ENCODE measurements at places on chromosomes 2 and 18.

GRCh38 chr2:115160531-115161080 is 718.2 kb downstream of the DPP10 start:
- DNase-seq, result no peak

- DNase-seq, result no peak
Measured at GRCh38 chr18:21998486-21998885, 170.9 kb upstream of the GATA6 start.

DNA sequence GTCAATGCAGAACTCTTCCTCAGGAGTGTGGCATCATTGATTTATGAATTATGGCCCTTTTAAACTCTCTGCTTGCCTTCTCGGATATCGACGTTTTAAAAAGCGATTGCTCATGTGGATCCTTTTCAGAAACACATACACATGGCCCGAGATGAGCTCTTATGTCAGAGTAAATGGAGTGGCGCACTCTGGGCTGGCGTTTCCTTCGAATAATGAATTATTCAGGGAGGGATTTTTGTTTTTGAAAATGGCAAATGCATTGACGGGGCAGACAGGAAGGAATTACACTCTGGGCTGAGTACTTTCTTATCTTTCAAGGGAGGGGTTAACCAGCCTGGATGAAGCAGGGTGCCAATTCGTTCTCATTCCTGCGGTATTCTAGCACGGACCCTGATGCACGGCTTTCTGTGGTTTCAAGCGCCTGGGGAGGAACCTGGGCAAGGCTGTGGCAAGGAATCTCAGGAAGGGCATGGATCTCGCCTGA is 142.7 kb downstream of the PRKCE start:
- DNase-seq, result no peak

DNA sequence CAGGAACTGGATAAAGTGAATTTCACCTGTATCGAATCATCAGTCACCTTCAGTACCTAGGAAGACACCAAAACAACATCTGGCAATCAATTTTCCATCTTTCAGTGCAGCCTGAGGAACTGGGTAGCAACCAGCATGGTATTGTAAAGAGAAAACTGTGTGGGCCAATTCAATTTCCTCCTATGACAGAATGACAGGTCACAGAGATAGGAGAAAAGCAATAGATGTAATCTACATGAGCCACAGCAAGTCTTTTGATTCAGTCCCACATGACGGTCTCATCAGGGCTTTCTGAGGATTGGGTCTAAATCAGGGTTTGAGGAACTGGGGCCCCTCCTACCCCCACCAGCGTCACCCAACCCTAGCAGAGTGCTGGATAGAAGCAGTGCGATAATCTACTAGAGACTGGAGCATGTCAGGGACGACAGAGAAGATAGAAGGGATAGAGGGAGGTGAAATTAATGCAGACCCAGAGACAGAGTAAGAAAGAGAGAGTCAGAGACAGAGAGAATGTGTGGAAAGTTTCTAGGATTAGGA is 268.7 kb downstream of the LRRTM1 start:
- DNase-seq, result no peak

DNA sequence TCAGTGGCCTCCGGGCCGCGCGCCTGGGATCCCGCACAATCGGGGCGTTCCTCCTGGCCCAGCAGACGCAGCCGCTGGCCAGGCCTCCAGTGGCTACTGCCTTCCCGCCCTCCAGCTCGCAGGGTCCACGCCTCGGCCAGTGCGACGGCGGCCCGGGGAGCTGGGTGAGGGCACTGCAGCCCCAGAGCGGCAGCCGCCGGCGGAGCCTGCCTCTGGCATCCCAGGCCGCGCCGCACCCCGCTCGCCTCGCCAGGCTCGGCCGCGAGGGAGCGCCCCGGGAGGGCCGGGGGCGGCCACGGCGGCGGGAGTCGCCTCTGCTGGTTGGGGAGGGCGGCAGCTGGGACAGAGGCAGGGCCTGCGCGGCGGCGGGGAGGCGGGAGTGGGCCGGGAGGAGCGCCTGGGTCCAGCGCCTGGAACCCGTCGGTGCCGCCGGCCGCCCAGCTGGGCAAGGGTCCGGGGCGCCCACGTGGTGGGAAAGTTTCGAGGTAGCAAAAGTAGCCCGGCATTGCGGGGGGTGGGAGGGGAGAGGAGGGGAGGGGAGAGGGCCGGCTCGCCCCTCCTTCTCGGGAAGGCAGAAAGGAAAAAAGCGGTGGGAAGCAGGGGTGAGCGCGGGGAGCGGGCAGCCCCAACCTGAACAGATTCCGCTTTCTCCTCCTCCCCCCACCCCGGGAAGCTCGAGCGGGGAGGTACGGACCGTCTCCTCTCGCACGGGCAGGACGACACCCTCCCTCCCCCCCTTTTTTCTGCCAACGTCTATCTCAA is 1.5 kb upstream of the INHBB start:
- no peak for DNase-seq

DNA sequence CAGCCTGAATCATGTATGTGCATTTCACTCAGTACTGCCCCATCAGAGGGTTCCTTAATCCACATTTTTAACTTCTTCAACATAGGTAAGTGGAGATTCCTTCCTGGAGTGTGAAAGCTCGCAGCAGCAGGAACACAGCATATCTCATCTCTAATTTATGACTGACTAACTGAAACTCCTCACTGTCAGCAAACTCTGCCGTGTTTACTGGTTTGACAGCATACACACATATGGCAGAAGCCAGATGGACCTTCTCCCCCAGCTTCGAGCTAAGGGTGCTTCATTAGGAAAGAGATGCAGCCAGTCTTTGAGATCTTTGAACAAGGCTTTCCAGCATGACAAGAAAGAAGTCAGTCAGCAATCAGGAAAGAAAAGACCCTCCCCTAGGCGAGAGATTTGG is 200.3 kb upstream of the ACVR2A start:
- no peak for DNase-seq

DNA sequence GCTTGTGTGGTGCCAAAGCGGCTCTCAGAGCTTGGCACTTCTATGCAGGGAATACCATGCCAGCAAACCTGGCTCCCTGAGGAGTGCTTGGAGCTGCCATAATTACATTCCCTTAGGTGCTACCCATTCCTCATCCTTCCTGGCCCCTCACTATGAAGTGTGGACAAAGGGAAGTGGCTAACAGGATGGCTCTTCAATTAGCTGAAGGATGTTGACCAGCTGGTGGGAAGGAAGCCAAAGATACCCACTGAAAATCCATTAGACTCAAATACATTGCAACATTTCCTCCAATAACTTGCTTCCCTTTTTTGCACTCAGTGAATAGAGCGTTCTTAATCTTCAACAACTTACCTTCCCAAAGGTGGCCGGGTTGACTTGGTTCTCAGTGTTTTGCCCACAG is 8.5 kb downstream of the RFX8 start:
- no peak for DNase-seq

DNA sequence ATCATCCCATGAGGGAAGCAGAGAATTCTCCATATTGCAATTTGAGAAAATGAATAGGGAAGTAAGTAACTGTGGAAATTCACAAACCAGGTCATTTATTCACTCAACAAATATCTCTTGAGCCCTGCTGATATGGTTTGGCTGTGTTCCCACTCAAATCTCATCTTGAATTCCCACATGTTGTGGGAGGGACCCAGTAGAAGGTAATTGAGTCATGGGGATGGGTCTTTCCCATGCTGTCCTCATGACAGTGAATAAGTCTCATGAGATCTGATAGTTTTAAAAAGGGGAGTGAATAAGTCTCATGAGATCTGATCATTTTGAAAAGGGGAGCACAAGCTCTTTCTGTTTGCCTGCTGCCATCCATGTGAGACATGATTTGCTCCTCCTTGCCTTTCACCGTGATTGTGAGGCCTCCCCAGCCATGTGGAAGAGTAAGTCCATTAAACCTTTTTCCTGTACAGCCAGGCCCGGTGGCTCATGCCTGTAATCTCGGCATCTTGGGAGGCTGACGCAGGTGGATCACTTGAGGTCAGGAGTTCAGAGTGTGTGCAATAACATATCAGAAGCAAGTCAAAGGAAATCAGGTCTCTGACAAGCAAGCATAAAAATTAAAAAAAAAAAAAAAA is 193.2 kb downstream of the NDUFA10 start:
- DNase-seq, result no peak

GRCh38 chr2:1655461-1655860 is 88.9 kb downstream of the PXDN start:
- DNase-seq, result no peak

DNA sequence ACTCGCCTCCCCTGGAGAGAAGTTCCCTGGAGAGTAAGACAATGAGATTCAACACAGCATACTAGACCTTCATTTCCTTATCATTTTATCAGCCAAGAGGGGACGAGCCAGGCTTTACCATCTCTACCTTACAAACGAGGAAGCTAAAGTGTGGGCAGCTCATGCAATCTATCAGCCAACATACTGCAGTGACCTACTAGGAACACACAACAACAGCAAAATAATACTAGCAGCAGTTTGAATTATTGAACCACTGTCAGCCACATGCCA is 60.0 kb upstream of the TEX51 start:
- DNase-seq, result no peak

DNA sequence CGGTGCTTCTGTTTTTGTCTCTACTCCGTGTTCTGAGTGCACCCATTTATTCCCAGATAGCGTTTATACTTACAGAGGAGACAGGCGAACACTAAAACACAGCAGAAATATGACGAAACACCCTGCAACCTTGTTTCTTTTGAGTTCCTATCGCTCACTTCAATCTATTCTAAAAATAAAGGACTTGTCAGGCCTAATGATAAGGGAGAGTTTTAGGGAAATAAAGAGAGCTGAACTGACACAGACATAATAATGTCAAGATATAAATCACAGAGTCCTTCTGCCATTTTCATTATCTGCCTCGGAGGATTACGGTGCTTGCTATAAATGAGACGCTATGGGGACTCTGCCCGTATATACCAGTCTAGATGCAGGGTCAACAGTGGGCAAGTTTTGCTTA is 659.7 kb upstream of the SALL3 start:
- DNase-seq, result no peak

GRCh38 chr2:178914259-178914849 is 107.1 kb upstream of the TTN start:
- DNase-seq, result peak; percentile 89

- DNase-seq, result no peak
Measured at GRCh38 chr2:161373942-161374341, 42.2 kb upstream of the TBR1 start.

DNA sequence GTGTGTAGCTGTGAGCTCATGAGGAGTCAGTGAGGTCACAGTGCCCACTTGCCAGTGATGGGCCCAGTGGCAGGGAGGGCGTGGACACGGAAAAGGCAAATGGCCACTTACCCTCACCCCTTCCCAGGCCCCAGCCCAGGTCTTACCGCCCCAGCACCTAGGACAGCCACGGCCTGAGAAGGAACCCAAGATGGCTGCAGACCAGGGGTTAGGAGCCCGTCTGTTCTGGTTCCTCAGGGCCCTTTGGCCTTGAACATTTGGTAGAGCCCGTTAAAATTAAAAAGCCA is 74.1 kb downstream of the EMX1 start:
- no peak for DNase-seq

GRCh38 chr2:186946896-186947467 is 98.0 kb upstream of the ZSWIM2 start:
- no peak for DNase-seq

DNA sequence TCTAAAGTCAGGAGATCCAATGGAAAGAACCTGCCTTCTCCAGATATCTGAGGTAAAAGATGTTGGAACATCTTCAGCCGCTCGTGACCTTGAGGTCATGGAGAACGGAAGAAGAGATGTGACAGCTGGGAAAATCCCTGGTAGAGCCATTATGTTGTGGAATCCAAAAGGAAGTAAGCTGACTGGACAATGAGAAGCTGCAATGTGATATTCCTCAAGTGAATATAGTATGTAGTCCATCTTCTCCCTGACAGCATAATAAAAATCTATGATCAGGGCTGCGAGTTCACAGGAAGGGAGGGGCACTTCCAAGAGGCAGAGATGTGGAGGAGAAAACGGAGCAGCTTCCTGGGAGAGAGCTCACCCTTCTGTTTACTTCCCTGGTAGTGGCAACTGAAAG is 201.0 kb upstream of the SP5 start:
- DNase-seq, result no peak

DNA sequence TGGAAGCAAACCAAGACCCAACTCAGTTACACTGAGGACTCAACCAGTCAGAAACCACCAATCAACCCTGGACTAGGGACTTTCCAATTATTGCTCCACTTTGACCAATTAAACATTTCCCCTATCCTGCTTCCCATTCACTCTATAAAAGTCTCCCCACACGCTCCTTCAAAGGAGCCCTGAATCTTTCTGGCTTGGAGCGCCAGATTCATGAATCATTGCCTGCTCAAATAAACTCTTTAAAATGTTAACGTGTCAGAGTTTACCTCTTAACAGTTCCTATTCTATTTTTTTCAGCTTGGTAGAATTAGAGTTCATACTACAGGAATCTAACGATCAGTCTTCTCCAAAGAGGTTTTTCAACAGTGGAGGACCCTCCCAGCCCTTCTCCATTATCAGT is 20.7 kb upstream of the SULT1C2 start:
- no peak for DNase-seq

GRCh38 chr18:22143347-22144340 is 25.7 kb upstream of the GATA6 start:
- no peak for DNase-seq

DNA sequence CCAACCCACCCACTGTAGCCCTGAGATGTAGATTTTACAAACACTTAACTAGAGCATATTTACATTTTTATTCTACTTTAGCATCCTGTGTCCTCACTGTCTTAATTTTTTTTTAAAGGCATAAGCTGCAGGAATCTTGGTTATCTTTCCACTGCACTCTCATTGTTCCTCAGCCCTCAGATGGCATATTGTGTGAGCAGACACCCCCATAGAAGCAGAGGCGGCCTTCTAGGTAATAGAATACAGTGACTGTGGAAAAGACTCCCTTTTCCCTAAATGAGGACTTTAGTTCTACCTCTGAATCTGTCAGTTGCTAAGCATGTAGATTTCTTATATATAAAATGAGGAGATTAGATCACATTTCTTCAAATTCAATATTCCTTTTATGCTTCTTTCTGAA is 543.5 kb upstream of the SPHKAP start:
- DNase-seq, result no peak

- no peak for DNase-seq
Measured at GRCh38 chr2:96396095-96396494, 60.5 kb downstream of the NCAPH start.

GRCh38 chr2:216960671-216961268 is 100.9 kb upstream of the TNP1 start:
- no peak for DNase-seq

- no peak for DNase-seq
Measured at GRCh38 chr18:28198620-28199019, 21.7 kb upstream of the CDH2 start.

DNA sequence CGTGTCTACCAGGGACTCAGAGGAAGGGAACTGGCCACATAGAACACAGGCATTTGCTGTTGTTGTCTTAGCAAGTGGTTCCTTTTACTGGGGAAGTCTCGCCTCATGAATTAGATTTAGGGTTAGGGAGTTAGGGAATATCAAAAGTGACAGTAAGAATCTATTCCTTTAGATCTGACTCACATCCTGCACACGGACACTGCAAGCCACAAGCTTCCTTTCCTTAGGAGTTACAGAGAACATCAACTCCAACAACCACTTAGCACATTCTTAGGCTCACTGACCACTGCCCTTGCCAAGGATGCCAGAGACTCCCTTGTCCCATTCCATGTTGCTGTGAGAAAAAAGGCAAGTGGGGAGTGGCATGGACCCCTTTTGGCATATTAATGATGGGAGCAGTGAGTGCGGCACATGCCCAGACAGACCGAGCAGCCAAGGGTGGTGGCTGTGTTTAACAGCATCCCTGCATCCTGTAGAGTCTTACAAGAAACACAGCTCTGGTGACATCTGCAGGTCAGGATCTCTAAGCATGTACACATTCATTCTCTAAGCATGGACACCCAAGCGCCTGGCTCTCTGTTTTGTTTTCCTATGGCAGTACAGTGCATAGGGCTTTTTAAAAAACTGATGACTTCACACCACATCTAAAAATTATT is 745.6 kb upstream of the RAB6C start:
- no peak for DNase-seq

Measured in RKO (cell line).